ENCODE measurements at places on chromosomes 2 and 18. TPM values are rescaled to one million over a fixed set of nuclear protein-coding genes. Genes with fewer than 3 reads are reported as not detected.

Gene KCNK3
- 1.5 TPM for polyA plus RNA-seq

Gene RFTN2
- 13.2 TPM for polyA plus RNA-seq

Gene STK39
- polyA plus RNA-seq = 15.8 TPM

Gene RUFY4
- 0.13 TPM for polyA plus RNA-seq

- DNase-seq = no peak
Observed at GRCh38 chr2:235132651-235133050, 180.8 kb downstream of the SH3BP4 start.

GRCh38 chr18:48891721-48892120 is 59.0 kb downstream of the SMAD7 start:
- DNase-seq = no peak

GRCh38 chr2:25276569-25277465 is 64.9 kb downstream of the DNMT3A start:
- DNase-seq = peak; percentile 77

- no peak for DNase-seq
Observed at GRCh38 chr18:79121746-79122474, 52.7 kb downstream of the ATP9B start.

DNA sequence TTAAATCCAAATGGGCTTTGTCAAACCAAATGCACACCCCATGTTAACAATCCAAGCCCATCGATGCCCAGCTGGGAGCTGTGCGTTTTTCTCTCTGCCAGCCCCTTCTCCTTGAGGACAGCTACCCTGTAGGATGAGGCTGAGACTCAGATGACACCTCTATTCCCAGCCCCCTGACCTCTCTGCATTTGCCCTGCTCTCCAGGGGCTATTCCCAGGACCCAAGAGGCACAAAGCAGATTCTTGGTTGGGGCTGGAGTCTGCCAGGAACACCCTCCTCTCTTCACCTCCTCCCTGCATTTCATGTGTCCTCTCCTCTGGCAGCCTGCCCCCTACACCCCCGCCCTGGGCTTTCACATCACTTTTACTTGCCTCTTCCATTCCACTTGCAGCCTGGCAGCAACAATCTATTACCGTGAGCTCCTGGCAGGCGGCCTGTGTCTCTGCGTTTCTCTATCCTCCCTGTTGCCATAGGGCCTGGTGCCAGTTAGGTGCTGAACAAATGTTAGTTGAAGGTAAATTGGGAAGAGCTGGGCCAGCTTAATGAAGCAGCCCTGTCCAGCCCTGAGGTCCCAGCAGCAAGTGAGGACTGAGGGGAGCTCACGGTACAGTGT is 51.8 kb downstream of the ADD2 start:
- no peak for DNase-seq

DNA sequence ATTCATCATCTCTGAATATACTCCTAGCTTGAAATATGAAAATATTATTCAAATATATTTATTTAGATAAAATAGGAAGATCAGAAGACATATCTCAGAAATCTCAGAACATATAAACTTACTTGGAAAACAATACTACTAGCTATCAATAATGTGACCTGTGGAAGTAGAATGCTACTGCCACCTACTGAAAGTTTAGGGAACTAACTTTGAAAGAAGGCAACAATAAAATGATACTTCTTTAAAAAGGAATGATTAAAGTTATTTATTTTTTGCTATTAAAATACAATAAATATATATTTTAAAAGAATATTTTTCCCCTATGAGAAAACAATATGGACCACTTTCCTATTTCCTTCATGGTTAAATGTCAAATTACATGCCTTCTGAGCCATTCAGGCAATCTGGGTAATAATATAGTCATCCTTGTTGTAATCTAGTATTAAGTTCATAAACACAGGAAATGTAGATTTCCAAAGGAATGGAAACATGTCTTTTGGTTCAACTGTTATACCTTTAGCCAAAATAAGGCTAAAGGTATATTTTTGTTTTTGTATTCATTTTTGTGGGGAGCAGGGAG is 26.0 kb downstream of the ACADL start:
- DNase-seq = no peak

GRCh38 chr2:188291617-188292347 is at the start of gene GULP1:
Gene GULP1, plus strand, starts transcription at chr2:188291874. Its CDS starts 185,829 bp downstream, at chr2:188477703.
- DNase-seq = peak; percentile 89

DNA sequence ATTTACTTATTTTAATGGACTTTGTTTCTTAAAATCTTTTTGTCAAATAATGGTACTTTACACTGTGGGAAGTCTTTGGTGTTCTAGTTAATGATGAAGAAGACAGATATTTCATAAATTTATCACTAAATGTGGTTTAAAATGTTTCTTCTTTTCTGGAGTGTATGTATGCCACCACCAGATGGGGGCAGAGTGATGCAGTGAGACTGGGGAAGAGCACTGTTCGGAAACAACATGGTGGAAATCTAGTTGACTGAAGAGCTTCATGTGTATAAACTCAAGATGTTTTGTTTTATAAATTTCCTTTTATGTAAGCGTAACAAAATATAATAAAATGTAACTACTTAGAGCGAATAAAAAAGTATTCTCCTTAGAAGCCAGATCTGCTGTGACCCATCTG is 195.1 kb downstream of the KCNE4 start:
- no peak for DNase-seq

GRCh38 chr18:34509163-34509562 is 200.9 kb upstream of the DTNA start:
- no peak for DNase-seq

DNA sequence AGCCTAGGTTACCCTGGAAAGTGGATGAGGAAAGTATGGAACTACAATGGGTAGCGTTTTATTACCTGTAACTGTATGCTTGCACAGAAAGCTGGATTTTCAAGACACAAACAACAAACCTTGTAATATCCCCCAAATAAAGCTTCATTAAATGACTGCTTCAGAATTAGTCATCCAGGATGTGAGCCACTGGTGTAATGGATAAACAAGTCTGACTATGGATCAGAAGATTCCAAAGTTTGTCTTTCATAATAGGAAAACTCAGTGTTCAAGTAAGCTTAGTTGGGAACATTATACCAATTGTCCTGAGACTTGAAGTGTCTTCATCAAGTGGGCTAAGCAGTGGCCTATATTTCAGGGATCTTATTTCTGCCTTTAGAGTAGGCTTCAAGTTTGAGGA is 518.8 kb downstream of the LRP1B start:
- no peak for DNase-seq

GRCh38 chr2:146252119-146252518 is 1592.7 kb upstream of the ACVR2A start:
- no peak for DNase-seq

- DNase-seq = no peak
Observed at GRCh38 chr2:43927442-43927841, 68.3 kb downstream of the LRPPRC start.

All from hindlimb muscle (tissue), 1 donor.